ENCODE measurements at places on chromosomes 11 and 22. TPM values are rescaled to one million over a fixed set of nuclear protein-coding genes. Genes with fewer than 3 reads are reported as not detected.

SEC14L2 gene
- total RNA-seq = 13.8 TPM

- H3K27me3 ChIP-seq = no peaks in the 10 kb centered on the region
Observed at GRCh38 chr11:37747121-37747520, 1149.1 kb upstream of the RAG2 start.

- H3K27ac ChIP-seq = no peak overlapping the region
- H3K4me3 ChIP-seq = peak overlapping the region; percentile 50
- peaks cover 50% of the 10 kb centered on the region for H3K27me3 ChIP-seq
Observed at GRCh38 chr11:20156280-20156875, 3.9 kb downstream of the DBX1 start.

PGM2L1 gene
- 11.0 TPM for total RNA-seq

- H3K36me3 ChIP-seq = no peaks in the 10 kb centered on the region
- no peak for DNase-seq
- H3K27ac ChIP-seq = no peak within 1 kb of the TSS
- no peak within 1 kb of the TSS for H3K4me3 ChIP-seq
- no peaks in the 10 kb centered on the region for H3K4me1 ChIP-seq
Observed at GRCh38 chr11:102780491-102780918, at the start of gene MMP10. MMP10 (minus strand) TSS chr11:102780628; CDS start chr11:102780591, 37 bp downstream.

GRCh38 chr11:4183410-4184057, 88.9 kb downstream of the RRM1 start:
- no peak overlapping the region for H3K27ac ChIP-seq
- no peaks in the 10 kb centered on the region for H3K27me3 ChIP-seq
- DNase-seq = no peak
- H3K4me3 ChIP-seq = no peak overlapping the region
- H3K36me3 ChIP-seq = no peaks in the 10 kb centered on the region

- no peaks in the 10 kb centered on the region for H3K4me1 ChIP-seq
- no peaks in the 10 kb centered on the region for H3K36me3 ChIP-seq
- no peak for DNase-seq
- no peak overlapping the region for H3K4me3 ChIP-seq
Observed at GRCh38 chr11:27914080-27914479, 193.9 kb downstream of the KIF18A start.

Data from activated CD4-positive, alpha-beta T cell treated with anti-CD3 and anti-CD28 coated beads for 36 hours (primary cell).